H7 (cell line): ENCODE measurements at places on chromosomes 1 and 21. TPM values are rescaled to one million over a fixed set of nuclear protein-coding genes. Genes with fewer than 3 reads are reported as not detected.

The FNDC5 gene
- total RNA-seq: 0.63 and 4.4 TPM in 2 replicates

The TRAF3IP3 gene
- total RNA-seq: not detected in 2 replicates

The ANKRD35 gene
- 0.22 and 0.52 TPM in 2 replicates for total RNA-seq

The ADAMTS5 gene
- total RNA-seq: 0.52 and 1.5 TPM in 2 replicates

The PFKFB2 gene
- total RNA-seq: 12.7 and 16.6 TPM in 2 replicates

The AMPD1 gene
- 0.10 TPM in 1 of 2 replicates, not detected in the other for total RNA-seq

DNA sequence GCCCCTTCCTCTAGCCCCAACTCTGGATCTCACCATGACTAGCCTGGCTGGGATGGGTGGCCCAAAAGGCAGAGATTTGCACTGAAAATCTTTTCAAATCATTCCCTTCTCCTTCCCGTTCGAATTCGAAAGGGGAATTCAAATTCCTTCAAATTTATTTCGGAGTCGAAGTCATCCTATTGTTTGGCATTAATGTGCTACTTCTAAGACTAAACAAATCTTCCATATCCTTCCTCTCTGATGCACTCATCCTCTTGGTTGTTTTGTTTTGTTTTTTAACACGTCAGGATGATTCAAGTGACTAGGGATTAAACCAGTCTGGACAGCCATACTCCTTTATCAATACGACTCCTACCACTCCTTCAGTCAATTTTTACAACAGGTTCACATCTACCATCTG, 95.5 kb upstream of the SGIP1 start:
- no peak for DNase-seq

GRCh38 chr1:40257313-40257687, 736 bp upstream of the ZMPSTE24 start:
- no peak for DNase-seq

DNA sequence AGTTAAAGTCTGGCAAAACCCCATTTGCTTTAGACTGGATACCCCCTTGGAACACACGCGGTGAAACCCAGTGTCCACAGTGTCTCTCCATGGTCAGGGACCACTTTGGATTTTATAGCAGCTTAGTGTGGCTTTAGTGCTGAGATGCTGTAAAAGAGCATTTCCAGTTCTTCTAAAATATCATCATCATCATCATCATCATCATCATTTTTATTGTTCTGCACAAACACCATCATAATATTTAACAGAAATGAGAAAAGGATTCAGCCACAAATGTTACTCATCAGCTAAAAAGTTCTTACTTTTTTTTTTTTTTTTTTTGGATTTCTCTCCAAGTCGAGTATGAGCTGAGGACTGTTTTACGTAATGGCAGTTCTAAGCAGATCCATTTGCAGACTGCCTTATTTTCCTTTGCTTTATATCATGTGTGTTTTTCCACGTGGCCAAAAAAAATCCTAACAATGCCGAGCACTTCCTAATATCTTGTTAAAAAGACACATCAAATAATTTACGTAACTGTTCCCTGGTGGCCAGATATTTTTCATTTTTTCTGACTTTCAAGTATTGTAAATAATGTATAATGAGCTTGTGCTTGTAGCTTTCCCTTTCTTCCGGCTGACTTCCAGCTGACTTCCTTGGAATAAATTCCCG, 62.8 kb downstream of the EVA1C start:
- DNase-seq: no peak

GRCh38 chr1:182446033-182446669, 3.8 kb upstream of the RGSL1 start:
- DNase-seq: peak; percentile 66

GRCh38 chr1:6157132-6157527, 23.0 kb downstream of the CHD5 start:
- DNase-seq: no peak

DNA sequence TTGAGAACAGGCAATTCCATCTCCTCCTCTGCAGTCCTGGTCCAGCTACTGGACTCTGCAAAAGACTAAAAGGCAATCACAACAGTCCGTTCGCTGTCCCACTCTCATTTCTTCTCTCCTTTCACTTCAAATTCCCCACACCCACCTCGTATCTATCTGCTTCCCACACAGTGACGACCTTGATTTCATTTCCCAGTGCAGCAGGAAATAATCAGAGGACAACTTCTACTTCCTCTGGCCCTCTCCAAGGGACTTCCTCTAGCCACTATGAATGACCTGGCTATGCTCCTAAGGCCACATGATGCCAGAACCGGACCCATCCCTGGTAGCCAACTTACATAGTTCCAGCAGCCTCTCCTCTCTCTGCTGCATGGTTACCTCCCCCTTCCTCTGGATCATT, 8.0 kb downstream of the NOL9 start:
- DNase-seq: no peak

- DNase-seq: no peak
Measured at GRCh38 chr1:58818976-58819375, 35.1 kb upstream of the JUN start.

GRCh38 chr1:167683641-167684502, 37.9 kb upstream of the MPZL1 start:
- DNase-seq: peak; percentile 85

- no peak for DNase-seq
Measured at GRCh38 chr21:45537111-45537745, 5.0 kb downstream of the SLC19A1 start.

- no peak for DNase-seq
Measured at GRCh38 chr1:29590583-29591565, 354.6 kb downstream of the PTPRU start.

- DNase-seq: peak; percentile 19
Measured at GRCh38 chr1:198699167-198700015, 60.6 kb downstream of the PTPRC start.

DNA sequence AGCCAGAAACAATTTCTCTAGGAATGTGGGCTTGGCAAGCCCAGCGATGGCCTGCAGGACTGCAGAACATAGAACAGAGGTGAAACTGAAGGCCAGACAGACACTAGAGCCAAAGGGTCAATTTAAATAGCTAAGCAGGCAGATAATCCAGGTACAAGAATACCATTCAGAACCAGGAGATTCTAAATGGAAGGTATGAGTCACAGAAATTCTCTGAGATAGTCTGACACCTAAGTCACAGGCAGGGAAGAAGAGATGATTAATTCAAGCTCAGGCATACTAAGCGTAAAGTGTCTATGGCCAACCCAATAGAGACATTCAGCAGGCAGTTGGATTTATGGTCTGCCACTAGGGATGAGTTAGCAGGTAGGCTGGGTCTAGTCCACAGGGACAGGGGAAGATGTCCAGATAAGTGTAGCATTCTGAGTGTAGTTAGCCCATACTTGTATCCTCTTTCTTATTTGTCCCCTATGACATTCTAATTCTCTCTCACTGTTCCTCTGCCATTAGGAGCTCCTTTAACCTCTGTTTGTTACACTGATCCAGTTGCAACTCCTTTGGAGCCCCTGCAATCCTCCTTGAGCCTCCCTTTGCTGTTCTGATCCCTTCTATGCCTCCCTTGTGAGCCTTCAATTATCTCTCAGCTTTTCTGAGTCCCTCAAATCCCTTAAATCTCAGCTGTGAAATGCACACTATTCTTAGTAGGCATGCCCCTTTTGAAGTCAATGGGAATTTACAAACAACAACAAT, 383.8 kb downstream of the LMO4 start:
- no peak for DNase-seq
